Naive B cell (primary cell): ENCODE measurements at places on chromosomes 11 and 22.
A peak's percentile ranks its signal among the peaks of the same experiment; 100 is the strongest.

DNA sequence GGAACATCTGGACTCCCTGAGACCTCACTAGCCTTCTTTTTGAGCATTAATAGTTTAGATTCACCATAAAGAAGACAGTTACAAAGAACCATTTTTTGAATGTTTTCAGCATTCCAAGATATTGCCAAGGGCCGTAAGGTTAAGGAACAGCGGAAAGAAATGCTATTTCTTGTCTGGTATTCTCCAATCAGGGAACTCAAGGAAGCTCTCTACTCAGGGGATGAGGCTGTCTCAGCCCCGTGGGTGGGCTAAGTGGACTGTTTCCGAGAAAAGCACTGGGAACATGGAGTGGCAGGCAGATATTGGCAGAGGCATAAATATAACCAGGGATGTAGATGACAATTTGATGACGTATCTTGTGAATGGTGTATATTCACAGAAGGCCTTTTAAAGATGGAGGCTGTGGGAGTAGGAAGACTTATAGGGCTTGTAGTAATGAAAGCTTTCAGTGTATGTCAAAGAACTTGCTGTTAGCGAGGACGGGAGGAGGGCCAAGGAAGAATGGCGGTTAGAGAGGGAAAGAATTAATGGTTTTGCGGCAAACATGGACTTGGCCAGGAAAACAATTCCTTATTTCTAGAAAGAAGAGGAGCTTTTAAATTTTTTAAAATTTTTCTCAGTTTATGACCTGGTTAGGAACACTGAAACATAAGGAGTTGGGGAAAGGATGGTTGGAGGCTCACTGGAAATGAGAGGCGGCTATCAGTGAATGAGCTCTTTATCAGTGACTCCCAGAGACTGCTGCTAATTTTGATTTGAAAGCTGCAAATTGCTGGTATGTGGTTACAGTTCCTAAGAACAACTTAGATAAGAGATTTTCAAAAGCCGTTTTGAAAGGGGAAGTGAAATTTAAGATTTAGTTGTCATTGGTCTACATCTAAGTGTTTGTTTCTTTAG, 64.6 kb downstream of the ST3GAL4 start:
- peak; percentile 21 for DNase-seq

DNA sequence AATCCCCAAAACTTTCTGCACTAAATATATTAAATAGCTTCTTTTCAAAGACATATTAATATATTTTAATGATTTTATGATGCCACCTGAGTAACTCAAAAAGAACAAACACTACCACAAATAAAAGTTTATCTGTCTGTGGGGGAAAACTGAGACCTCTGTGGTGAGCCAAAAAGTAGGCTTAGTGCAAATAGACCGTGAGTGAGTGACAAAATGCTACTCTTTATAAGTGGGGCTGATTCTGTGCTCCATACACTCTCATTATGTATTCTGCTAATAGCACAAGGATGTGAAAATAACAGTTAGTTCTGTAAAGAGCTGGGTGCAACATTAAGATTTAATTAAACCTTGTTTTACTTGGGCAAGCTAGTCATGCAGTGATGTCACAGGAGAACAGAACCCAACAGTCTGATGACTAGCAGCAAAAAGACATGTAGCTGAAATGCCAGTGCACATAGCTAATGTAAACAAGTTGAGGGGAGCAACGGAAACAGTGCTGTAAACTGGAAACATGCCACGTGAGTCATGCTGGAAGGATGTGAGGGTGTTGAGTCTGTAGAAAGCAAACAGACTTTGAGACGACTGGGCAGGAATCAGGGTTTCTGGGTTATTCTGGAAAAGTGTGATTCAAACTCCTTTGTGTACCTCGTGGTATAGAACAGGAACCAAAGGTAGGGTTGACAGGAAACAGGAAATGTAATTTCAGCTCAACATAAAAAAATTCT, 1130.4 kb downstream of the LRRC4C start:
- no peak for DNase-seq

DNA sequence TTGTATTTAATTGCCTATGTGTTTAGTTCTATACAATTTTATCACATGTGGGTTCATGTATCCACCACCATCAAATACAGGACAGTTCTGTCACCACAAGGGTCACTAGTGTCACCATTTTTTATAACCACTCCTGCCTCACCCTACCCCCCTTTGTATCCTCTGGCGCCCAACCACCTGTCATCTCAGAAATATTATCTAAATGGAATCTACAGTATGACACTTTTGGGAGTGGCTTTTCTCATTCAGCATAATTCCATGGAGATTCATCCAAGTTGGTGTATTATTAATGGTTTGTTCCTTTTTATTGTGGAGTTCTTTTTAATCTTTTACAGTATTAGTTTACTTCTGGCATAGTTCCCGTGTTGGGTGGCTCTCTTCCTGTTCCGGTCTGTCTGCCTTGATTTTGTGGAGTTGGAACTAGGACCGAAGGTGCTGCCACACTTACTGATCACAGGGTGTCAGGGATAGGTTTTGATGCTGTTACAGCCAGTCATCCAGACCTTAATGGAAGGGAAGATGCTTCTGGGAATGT, 58.5 kb downstream of the TNRC6B start:
- DNase-seq, result no peak

GRCh38 chr11:38323961-38324761, 1726.1 kb upstream of the RAG2 start:
- no peak for DNase-seq

DNA sequence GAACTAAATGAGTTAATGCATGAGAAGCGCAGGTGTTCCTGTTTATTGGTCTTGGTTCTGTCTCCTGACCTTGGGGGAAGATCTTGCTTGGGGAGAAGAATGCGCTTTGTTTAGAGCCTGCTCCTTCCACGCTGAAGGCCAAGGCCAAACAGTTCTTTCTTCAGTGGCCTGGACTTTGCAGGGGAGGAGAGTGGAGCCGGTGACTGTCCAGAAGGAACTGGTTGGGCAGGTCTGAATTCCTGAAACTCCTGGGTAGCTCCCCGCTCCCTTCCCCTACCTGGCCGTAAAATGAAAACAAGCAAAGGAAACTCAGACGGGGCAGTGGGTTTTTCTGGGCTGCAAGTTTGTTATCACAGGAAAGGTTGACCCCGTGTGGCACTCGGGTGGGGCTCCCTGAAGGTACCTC, 3.6 kb downstream of the ARHGAP8 start:
- no peak for DNase-seq

DNA sequence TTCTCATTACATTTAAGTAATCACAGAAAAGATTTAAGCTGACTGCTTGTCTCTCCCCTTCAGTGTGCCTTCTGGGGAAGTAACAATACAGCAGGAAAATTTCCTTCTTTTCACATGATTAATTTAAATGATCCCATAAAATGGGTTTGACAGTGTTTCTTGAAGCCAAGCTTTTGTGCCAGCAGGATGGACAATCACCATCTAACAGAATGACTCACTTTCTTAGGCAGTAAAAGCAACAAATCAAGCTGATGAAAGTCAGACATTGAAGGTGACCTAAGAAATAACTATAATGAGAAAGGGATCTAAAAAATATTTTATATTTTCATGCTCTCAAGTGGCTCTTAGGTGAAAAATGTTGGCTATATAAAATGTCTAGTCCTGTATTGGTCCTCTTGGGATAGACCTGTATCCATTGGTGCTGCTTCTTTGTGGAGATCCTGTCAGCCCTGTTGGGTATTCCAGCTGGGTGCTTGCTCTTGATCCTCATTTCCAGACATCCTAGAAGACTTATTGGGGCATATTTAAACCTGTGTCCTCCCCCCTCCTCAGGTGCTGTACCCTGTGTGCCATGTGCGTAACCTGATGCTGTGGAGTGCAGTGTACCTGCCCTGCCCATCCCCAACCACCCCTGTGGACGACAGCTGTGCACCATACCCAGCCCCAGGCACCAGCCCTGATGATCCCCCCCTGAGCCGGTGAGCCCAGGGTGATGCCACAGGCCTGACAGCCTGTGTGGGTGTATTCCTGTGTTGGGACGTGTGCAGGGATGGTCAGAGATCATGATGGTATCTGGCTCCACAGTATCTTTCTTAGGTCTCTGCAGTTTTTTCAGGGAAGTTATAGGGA, 62.7 kb upstream of the HORMAD2 start:
- no peak for DNase-seq

DNA sequence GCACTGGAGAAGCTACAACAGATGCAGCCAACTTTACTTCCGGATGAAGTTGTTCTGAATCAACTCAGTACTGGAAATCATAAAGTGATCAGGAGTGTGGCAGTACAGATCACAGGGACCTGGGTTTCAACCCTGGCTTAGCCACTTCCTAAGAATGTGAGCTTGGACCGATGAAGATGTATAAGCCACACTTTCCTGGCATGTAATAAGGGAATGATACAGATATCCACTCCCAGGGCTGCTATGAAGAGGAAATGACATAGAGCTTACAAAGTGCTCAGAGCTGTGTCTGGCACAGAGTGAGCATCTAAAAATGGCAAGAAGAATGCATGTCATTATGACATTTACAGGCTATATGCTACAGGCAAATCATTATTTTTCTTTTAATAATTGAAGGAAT, 378.7 kb downstream of the NTM start:
- DNase-seq, result no peak

- peak; percentile 31 for DNase-seq
Observed at GRCh38 chr22:44108806-44109385, 71.8 kb upstream of the PARVG start.

GRCh38 chr11:2315395-2316168, 13.8 kb downstream of the TSPAN32 start:
- DNase-seq, result no peak

- DNase-seq, result no peak
Observed at GRCh38 chr11:10108915-10109680, 184.9 kb downstream of the SBF2 start.

- DNase-seq, result no peak
Observed at GRCh38 chr11:60301178-60301577, 20.7 kb downstream of the MS4A4A start.

- no peak for DNase-seq
Observed at GRCh38 chr11:64428693-64429092, 69.7 kb downstream of the RPS6KA4 start.

- DNase-seq, result no peak
Observed at GRCh38 chr11:128283451-128283850, 303.9 kb downstream of the ETS1 start.

GRCh38 chr11:20248121-20248772, 88.0 kb upstream of the DBX1 start:
- DNase-seq, result no peak

GRCh38 chr22:25477358-25477757, 87.1 kb upstream of the GRK3 start:
- no peak for DNase-seq

DNA sequence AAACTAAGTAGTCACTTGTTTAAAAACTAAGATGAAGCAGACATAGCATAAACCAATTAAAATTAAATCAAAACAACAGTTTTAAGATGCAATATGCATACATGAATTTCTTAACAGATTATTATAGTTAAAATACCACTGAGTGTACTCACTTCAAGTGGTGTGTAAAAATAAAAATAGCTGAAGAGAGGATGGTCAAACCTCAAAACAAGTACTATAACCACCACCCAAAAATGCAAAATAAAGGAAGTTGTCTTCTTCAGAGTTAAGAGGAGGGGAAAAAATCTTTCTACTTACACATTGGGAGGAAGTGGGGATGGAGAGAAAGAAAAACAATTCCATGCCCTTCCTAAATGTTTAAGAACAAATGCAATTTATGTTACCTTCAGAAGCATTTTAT, 31.9 kb downstream of the RRAS2 start:
- no peak for DNase-seq

DNA sequence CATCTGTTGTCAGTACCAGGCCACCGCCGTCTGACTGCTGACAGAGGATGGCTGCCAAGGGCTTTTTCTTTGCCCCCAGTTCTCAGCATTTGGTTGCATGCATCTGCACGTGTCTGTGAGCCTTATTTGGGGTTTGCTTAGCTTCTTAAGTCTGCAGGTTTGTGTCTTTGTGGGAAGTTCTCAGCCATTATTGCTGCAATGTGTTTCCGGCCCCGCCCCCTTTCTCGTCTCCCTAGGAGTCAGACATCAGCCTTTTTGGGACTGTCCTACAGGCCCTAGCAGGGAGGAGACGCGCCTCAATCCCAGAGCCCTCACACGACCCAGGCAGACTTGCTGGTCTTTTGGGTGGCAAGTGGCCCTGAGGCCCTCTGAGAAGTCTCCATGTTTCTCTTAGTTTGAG, 8.0 kb downstream of the MOB2 start:
- no peak for DNase-seq

GRCh38 chr11:87394924-87395323, 357.2 kb downstream of the TMEM135 start:
- no peak for DNase-seq

- no peak for DNase-seq
Observed at GRCh38 chr11:86294026-86294425, 8.0 kb upstream of the HIKESHI start.

- DNase-seq, result no peak
Observed at GRCh38 chr11:17986007-17986710, 26.7 kb downstream of the SERGEF start.

DNA sequence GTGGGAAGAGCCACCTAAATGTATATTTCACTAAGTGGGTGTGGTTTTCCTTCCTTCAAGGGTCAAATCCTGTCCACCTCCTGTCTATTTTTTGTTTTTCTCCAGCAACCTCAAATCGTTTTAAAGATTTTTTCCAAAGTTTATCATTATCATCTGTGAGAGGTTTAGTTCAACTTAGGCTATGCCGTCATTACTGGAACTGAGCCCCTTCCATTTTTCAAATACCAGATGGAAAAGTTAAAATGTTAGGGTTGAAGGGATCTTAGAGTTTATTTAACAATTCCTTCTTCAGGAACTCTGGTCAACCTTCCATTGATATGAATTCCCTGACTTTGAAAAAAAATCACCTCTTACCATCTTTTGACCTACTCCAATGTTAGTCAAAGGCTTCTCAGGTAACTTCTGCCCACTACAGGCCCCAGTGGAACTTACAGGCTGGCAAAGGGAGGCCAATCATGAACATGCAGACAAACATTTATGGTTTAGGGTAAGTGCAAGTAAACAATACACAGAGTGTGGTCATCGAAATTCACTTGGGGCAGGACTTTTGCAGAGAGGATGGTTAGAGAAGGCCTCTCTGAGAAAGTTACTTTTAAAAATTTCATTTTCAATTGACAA, 45.2 kb downstream of the SYN3 start:
- no peak for DNase-seq

GRCh38 chr11:36352922-36353321, 56.8 kb downstream of the PRR5L start:
- no peak for DNase-seq

- DNase-seq, result no peak
Observed at GRCh38 chr11:62669420-62670161, 1.9 kb upstream of the UQCC3 start.

- no peak for DNase-seq
Observed at GRCh38 chr11:6674219-6674597, 8.9 kb downstream of the MRPL17 start.

DNA sequence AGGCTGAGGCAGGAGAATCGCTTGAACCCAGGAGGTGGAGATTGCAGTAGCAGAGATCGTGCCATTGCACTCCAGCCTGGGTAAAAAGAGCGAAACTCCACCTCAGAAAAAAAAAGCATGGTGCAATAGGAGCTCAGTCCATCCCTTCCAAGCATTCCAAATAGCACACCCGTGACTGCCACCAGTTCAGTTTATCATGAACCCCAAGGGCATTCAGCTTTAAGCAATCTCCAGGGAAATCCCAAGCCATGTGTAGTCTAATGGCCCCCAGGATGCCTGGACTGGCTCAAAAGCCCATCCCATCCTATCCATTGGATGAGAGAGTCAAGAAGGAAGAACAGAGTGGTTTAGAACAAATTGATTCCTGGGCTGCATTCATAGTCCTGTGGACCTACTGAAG, 16.2 kb downstream of the MICAL3 start:
- no peak for DNase-seq

GRCh38 chr11:7590529-7590928, 76.7 kb downstream of the PPFIBP2 start:
- no peak for DNase-seq

- no peak for DNase-seq
Observed at GRCh38 chr11:112661146-112661545, 300.1 kb upstream of the NCAM1 start.

- no peak for DNase-seq
Observed at GRCh38 chr22:26711205-26711963, 54.0 kb downstream of the MIAT start.
